Small intestine (tissue), 16 donors: ENCODE measurements at places on chromosomes 5 and 9. TPM values are rescaled to one million over a fixed set of nuclear protein-coding genes. Genes with fewer than 3 reads are reported as not detected.

The IFNA13 gene
- polyA plus RNA-seq = not detected

The MARCOL gene
- polyA plus RNA-seq = not detected

The ANKRD31 gene
- 0.22 TPM for polyA plus RNA-seq

The LCN2 gene
- polyA plus RNA-seq = 5.4 TPM

The OR1L1 gene
- not detected for polyA plus RNA-seq

- no peak for DNase-seq
Measured at GRCh38 chr5:158313733-158314464, 455.0 kb upstream of the CLINT1 start.

DNA sequence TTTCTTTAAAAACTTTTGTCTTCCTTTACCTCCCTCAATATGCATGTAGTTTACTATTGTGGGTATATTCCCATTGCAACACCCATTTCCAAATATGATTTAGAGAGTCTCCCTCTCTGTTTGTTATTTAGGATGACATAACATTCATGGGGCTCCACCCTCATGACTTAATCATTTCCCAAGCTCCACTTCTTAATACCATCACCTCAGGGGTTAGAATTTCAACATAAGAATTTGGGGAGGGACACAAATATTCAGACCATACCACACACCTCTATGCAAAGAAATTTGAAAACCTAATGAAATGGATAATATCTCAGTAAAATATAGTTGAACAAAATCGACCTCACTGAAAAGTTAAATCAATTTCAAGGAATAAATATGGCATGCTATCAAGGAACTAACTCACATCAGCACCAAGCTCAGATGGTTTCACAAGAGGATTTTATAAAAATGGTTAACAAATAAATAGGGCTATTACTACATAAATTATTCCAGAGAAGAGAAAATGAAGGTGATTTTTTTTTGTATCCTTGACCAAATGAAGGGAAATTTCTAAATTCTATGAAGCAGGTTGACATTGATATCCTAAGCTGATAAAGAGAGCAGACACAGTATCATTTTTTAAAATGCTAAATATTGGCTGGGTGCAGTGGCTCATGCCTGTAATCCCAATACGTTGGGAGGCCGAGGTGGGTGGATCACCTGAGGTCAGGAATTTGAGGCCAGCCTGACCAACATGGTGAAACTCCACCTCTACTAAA lies 20.2 kb upstream of the UBTD2 start:
- no peak for DNase-seq

DNA sequence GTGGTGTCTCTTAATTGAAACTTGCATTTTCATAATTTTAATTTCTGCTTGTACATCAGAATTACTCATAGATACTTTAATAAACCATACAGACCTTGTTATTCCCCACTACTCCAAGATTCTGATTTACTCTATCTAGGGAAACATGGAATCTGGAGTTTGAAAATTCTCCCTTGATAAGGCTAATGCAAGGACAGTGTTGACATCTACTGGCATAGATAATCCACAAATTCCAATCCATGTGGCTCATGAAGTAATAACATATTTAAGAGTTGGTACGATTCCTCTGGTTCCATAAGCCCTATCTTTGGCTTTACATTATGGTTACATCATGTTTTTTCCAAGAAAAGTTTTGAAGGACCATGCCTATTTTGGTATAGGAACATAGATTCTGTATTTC lies 759.2 kb downstream of the TLR4 start:
- no peak for DNase-seq

DNA sequence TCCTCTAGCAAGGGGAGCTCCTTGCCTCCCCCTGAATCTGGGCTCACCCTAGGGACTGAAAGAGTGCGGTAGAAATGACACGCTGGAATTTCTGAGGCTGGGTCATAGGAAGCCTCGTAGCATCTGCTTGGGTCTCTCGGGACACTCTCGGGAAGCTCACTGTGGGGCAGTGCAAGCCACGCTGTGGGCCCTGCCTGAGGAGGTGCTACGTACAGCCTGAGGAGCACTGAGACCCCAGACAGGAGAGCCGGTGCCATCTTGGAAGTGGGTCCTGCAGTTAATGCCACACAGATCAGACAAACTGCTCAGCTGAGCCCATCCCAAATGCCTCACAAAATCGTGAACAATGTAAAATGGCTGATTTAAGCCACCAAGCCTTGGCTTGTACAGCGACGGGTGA lies 1.8 kb downstream of the MRPL36 start:
- no peak for DNase-seq

GRCh38 chr5:124905256-124906130 lies 159.1 kb upstream of the ZNF608 start:
- DNase-seq = no peak

GRCh38 chr9:38639577-38639940 lies 19.2 kb upstream of the ANKRD18A start:
- no peak for DNase-seq

DNA sequence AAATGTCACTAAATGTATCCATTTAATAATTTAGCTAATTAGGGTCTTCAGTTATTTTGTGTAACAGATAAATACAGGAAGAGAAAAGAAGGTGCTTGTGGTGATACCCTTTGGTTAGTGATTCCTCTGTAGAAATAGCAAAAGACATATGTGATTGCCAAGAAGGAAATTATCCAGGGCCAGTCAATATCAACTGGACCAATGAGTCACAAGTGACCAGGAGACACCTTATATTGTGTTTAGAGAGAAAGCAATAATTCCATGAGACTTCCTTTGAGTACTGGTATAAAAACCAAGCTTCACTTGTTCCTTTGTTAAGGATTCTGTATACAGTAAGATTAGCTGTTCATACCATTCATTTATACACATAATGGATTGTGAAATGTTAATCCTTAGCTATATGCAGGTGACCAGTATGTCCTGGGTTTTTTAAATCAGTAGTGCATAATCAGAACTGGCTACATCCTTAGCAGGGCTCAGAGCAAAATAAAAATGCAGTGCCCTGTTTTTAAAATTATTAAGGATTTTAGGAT lies 11.7 kb upstream of the F2R start:
- peak; percentile 35 for DNase-seq

DNA sequence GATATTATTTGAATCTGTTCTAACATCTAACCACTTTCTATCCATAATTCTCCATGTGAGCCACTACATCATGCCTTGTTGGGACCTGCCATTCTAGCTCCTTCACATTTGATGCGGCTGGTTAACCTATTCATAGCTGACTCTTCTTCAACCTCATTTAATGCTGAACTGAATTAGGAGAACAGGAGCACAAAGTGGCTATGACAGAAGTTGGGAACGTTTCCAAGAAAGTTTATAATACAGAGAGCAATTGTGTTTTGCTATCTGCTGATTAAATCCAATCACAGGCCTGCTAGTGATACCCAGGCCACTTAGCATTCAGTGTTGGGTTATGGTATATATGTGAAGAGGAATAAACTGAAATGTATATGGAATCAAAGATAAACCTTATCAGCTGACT lies 440.3 kb downstream of the PTPRD start:
- DNase-seq = no peak

GRCh38 chr5:158139161-158139560 lies 280.2 kb upstream of the CLINT1 start:
- no peak for DNase-seq

GRCh38 chr5:75381456-75381855 lies 44.4 kb downstream of the HMGCR start:
- no peak for DNase-seq

GRCh38 chr5:142797420-142797819 lies 27.2 kb downstream of the ARHGAP26 start:
- DNase-seq = no peak

DNA sequence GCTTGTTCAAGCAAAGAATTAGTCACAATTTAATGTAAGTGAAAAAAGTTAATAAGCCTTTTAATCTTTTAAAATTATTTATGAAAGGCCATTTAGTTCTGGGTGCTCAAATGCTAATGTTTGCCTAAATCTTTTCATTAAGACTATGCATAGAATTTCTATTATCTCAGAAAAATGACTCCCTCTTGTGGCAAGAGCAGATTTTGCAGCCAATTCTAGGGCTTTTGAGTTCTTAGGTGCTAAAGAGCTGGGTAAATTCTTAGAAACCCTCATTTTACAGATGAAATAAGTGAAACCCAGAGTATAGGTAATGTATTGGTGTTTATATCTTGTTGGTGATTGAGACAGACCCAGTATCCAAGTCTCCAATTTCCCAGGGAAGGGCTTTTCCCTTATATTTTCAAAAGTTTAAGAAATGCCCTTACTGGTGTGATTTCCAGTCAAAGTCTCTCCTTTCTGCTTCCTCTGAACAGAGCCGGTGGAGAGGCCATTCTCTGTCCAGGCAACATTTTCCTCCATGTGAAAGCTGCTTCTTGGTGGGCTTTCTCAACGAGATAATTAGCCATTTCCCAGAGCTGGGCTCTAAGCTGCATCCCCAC lies 24.1 kb upstream of the PCSK5 start:
- peak; percentile 69 for DNase-seq

GRCh38 chr5:75461679-75462078 lies 49.8 kb downstream of the CERT1 start:
- DNase-seq = no peak

GRCh38 chr5:133790898-133791297 lies 177.5 kb downstream of the C5orf15 start:
- DNase-seq = no peak
